ENCODE measurements at places on chromosomes 16 and 17. TPM values are rescaled to one million over a fixed set of nuclear protein-coding genes. Genes with fewer than 3 reads are reported as not detected.

GRCh38 chr17:16273499-16273898 is 56.5 kb downstream of the PIGL start:
- DNase-seq: no peak

DNA sequence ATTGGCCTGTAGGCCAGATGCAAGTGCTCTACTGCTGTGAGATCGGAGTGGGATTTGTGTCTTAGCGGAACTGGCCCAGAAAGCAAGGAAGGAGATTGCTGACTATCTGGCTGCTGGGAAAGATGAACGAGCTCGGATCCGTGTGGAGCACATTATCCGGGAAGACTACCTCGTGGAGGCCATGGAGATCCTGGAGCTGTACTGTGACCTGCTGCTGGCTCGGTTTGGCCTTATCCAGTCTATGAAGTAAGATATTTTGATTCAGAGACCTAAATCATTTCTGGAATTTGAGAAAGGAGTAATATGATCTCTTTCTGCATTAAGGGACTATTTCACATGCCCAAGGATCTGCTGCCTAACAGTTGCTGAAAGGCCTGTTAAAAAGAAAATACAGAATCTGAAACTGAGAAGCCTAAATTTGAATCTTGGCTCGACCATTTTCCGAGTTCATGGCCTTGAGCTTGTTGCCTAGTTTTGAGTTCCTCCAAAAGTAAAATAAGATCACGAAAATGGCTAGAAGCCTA is 21.1 kb downstream of the IST1 start:
- no peak for DNase-seq

GRCh38 chr17:69870091-69870530 is 204.9 kb upstream of the KCNJ16 start:
- DNase-seq: no peak

KRTAP16-1 gene
- not detected for total RNA-seq

RABEP2 gene
- total RNA-seq: 18.8 TPM

Data from aorta (tissue), 5 donors.